ENCODE measurements at places on chromosomes 2 and 18.
A peak's percentile ranks its signal among the peaks of the same experiment; 100 is the strongest.

DNA sequence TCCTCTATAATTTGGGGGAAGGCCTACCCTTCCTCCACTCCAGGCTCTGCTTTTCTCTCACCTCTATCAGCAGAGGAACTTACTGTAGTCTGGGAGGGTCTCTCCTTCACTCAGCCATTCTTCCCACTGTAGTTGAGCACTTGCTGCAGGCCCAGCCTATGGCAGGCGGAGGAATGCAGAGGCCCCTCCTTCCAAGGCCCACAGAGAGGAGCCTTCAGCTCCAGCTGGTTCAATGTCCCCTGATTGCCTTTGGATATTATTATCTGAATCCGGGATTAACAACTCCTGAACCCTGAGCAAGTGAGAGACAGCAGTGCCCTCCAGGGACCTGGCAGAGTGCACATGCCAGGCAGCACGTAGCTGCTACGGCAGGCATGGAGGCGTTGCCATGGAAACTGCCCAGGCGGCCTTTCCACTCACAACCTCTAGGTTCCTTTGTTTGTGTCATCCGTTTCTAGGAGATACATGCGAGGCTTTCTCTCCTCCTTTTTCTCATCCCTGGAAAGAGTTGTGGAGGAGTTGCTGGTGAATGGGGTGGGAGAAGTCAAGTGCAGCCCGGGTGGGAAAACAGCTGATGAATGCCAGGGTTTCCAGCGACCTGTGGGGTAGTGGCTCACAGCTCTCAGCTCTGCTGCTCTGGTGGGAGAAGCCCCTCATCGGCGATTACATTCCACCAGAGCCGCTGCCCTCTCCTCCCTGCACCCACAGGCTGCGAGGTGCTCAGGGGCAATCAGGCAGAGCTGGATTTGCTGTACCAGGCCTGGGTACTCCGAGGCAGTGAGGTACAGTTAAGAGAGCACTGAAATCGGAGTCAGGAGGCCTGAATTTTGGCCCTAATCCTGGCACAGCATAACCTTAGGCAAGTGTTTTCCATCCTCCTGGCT, 55.3 kb upstream of the HK2 start:
- no peak for DNase-seq
- H3K4me3 ChIP-seq = no peak overlapping the region
- peaks cover 11% of the 10 kb centered on the region for H3K4me1 ChIP-seq
- no peaks in the 10 kb centered on the region for H3K36me3 ChIP-seq

- no peaks in the 10 kb centered on the region for H3K36me3 ChIP-seq
- no peak overlapping the region for H3K27ac ChIP-seq
- H3K4me1 ChIP-seq = peaks cover 3% of the 10 kb centered on the region
- no peak for DNase-seq
- no peaks in the 10 kb centered on the region for H3K27me3 ChIP-seq
- no peak overlapping the region for H3K4me3 ChIP-seq
Observed at GRCh38 chr18:75010689-75011088, 198.2 kb downstream of the PTGR3 start.

DNA sequence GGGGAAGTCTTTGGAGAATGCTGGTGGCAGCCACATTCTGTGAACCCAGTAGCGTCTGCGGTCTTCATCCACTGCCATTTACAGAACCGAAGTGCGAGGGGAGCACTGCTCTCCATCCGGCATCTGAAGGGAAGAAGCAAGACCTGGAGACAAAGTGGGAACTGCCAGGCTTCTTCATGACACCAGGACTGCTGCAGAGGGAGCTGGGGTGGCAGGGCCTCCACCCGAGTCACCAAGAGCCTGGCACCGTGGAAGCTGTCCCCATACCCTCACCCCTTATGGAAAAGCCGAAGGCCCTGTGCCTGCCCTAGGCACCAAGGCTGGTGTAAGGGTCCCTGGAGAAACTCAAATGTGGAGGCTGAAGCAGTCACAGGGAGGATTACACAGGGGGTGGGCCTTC, 79.8 kb downstream of the CIB4 start:
- DNase-seq = no peak
- peaks cover 71% of the 10 kb centered on the region for H3K27me3 ChIP-seq
- H3K4me1 ChIP-seq = peaks cover 5% of the 10 kb centered on the region
- peak overlapping the region; percentile 58 for H3K4me3 ChIP-seq

- no peaks in the 10 kb centered on the region for H3K36me3 ChIP-seq
- peaks cover 15% of the 10 kb centered on the region for H3K27me3 ChIP-seq
- DNase-seq = no peak
- H3K4me1 ChIP-seq = peaks cover 8% of the 10 kb centered on the region
Observed at GRCh38 chr2:26606847-26607190, 34.3 kb downstream of the CIB4 start.

GRCh38 chr2:177246000-177246399, 18.5 kb downstream of the NFE2L2 start:
- DNase-seq = no peak
- H3K4me1 ChIP-seq = peaks cover 56% of the 10 kb centered on the region
- H3K4me3 ChIP-seq = no peak overlapping the region
- peaks cover 36% of the 10 kb centered on the region for H3K36me3 ChIP-seq
- H3K27ac ChIP-seq = peak overlapping the region; percentile 79

DNA sequence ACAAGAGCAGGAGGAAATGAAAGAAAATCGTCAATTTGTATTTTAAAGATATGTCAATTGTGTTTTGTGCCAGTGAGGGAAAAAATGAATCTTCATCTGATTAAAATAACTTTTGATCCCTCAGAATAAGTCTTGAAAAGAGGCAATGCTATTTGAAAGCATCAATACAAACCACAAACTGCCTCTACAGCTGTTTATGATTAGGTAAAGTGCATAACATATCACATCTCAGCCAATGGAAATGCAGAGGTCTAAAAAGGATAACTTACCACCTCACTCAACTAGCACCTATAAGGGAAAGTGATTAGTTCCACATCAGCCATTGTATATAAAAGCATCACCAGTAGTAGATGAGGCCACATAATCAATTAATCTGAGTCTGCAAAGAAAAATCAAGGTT, 492.2 kb upstream of the CDH2 start:
- no peaks in the 10 kb centered on the region for H3K4me1 ChIP-seq
- no peak overlapping the region for H3K4me3 ChIP-seq
- no peaks in the 10 kb centered on the region for H3K36me3 ChIP-seq

- H3K27me3 ChIP-seq = peaks cover 11% of the 10 kb centered on the region
- H3K36me3 ChIP-seq = no peaks in the 10 kb centered on the region
- H3K4me3 ChIP-seq = no peak overlapping the region
- no peak overlapping the region for H3K27ac ChIP-seq
- H3K4me1 ChIP-seq = no peaks in the 10 kb centered on the region
- no peak for DNase-seq
Observed at GRCh38 chr18:45713239-45713638, 10.7 kb upstream of the SLC14A1 start.

DNA sequence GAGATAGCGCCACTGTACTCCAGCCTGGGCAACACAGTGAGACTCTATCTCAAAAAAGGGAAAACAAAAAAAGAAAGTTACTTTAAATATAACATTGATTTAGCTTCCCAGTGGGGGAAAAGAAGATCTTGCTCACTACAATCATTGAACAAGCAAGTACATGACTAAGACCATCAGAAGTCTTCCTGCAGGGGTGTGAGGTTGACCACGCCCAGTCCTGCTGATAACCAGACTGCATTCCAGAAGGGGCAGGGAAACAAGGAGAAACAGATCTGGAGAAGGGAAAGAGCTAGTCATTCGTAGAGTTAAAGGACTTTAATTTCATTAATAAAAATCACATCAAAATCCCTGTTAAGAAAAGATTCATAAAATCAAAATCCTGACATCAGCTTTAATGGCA, 77.5 kb downstream of the EPHA4 start:
- no peak overlapping the region for H3K27ac ChIP-seq
- H3K27me3 ChIP-seq = peaks cover 19% of the 10 kb centered on the region
- H3K4me3 ChIP-seq = no peak overlapping the region
- H3K36me3 ChIP-seq = no peaks in the 10 kb centered on the region
- no peak for DNase-seq
- peaks cover 1% of the 10 kb centered on the region for H3K4me1 ChIP-seq

DNA sequence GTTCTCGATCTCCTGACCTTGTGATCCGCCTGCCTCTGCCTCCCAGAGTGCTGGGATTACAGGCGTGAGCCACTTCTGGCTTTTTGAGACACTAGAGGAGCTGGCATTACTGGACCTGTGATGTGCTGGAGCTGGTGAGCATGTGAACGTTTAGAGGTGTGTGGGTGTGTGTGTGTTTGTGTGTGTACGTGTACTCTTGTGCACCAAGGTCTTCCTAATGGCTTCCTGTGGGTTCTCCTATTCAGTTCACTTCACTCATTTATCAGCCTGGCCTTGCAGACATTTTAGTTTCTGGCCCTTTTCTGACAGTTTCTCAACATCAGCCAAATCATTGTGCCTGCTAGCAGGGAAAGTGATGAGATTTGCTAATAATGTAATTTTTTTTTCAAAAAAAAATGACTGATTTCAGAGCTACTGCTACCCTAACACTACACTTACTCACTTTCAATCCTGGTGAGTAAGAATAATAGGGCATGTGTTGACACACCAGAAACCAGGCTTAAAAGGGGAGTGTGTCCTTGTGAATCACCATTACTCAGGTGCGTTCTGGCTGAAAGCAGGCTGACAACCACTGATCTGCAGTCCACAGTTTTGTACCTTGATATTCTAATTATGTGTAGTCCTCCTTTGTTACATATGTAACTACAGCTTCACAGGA, 41.0 kb upstream of the ACTR3 start:
- H3K36me3 ChIP-seq = peaks cover 26% of the 10 kb centered on the region
- no peak overlapping the region for H3K4me3 ChIP-seq
- H3K27ac ChIP-seq = peak overlapping the region; percentile 57

DNA sequence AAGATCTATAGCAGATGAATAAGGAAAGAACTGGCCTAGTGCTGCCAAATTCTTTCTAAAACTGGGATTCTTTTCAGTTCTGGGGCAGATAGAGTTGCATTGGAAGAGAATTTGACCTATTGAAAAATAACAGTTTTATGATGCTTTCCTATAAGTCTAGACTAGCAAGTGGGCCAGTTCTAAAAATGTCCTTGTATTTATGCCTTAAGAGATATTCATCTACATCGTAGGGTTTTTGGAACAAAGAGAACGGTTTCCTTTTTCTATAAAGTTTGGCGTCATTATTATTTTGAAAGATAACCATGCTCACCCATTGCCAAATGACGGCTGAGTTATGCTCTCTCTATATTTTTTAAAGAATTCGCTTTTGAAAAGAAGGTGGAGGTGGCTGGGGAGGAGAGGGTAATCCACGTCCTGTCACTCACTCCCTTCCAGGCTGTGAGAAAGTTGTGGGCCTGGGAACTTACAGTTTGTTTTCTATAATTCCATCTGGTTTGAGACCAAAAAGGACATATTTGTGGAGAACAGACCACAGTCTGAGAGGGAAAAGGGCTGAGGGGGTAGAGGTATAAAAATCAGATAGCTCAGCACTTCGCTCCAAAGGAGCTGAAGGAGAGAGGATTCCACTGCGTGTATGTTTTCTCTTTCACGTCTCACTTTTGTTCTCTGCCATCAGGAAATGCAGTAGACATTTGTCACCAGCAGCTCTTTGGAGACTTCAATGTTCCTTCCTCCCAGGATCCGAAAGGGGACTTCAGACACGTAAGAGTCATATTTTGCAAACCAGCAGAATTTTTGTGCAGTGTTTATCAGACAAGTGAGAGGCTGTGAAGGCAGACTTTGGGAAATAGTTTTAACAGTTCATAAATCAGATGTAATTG, 281.9 kb upstream of the FN1 start:
- no peak overlapping the region for H3K4me3 ChIP-seq
- no peaks in the 10 kb centered on the region for H3K36me3 ChIP-seq
- H3K27ac ChIP-seq = no peak overlapping the region
- no peak for DNase-seq
- H3K4me1 ChIP-seq = no peaks in the 10 kb centered on the region

GRCh38 chr2:71719520-71720282, 266.3 kb downstream of the DYSF start:
- no peak for DNase-seq
- no peaks in the 10 kb centered on the region for H3K4me1 ChIP-seq
- H3K27ac ChIP-seq = no peak overlapping the region
- H3K36me3 ChIP-seq = no peaks in the 10 kb centered on the region

DNA sequence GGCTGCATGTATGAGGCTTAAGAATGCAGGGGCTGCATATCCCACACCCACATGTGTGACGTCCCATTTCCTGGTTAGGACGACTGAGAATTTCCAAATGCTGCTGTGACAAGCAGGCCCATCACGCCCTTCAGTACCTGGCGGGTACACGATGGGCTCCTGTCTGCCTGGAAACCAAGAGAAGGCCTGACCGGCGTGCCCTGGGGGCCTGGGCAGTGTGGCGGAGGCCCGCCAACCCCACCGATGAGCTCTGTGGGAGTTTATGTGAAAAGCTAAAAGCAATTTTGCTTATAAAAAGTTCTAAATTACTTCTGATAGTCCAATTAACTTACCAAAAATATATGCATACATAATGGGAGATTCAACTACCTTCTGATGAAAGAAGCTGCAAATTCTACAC, 837.3 kb downstream of the GALR1 start:
- H3K4me3 ChIP-seq = no peak overlapping the region
- H3K4me1 ChIP-seq = no peaks in the 10 kb centered on the region
- no peak overlapping the region for H3K27ac ChIP-seq

DNA sequence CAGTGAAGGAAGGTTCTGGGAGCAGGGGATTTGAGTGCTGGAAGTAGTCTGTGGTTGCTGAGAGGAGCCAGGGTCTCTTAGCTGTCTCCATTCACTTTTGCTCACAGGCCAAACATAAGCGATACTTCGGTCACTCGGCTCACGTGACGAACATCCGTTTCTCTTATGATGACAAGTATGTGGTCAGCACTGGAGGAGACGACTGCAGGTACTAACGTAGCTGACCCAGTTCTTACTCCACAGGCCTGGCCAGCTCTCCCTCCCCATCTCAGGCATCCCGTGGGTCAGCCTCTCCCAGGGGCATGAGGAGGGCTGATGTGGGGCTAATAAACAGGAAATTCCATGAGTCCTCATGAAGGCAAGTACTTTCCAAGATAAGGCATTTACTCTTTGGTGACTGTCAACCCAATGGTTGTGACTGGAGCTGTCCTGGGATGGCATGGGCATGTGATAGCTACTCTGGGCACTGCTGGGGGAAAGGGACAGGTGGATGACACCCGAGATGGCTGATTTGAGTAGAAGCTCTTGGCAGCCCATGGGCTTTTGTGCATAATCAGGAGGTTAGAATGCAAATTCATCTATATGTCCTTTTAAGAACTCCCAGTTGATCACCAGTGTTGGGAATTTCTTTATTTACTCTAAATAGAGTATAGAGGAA, 81.6 kb downstream of the RTN4 start:
- no peak for DNase-seq
- no peak overlapping the region for H3K27ac ChIP-seq
- H3K4me1 ChIP-seq = peaks cover 23% of the 10 kb centered on the region
- no peaks in the 10 kb centered on the region for H3K27me3 ChIP-seq
- peaks cover 11% of the 10 kb centered on the region for H3K36me3 ChIP-seq

DNA sequence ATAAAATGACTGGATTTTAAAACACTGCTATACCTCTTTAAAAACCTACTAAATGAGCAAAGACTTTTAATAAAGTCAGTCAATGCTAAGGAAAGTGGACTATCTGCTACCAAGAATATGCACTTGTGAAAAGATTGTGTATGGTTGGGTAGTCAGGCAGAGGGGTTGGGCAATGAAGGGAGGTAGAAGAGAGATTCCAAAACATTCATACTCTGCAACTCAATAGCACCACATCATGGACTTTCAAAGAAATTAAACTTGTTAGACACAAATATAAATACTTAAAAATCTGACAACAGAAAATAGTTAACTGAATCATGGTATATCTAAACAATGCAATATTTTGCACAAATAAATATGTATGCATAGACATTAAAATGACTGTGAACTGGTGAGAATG, 139.9 kb upstream of the MAPRE2 start:
- no peaks in the 10 kb centered on the region for H3K27me3 ChIP-seq
- no peak overlapping the region for H3K4me3 ChIP-seq
- H3K27ac ChIP-seq = no peak overlapping the region
- no peaks in the 10 kb centered on the region for H3K36me3 ChIP-seq
- no peaks in the 10 kb centered on the region for H3K4me1 ChIP-seq
- no peak for DNase-seq

Data from activated CD4-positive, alpha-beta T cell treated with anti-CD3 and anti-CD28 coated beads, Interleukin-2, amount 10 ng/mL, durations not matched to agents 24 days and 14 days (primary cell).